ENCODE measurements at places on chromosomes 12 and 14.
A peak's percentile ranks its signal among the peaks of the same experiment; 100 is the strongest.

DNA sequence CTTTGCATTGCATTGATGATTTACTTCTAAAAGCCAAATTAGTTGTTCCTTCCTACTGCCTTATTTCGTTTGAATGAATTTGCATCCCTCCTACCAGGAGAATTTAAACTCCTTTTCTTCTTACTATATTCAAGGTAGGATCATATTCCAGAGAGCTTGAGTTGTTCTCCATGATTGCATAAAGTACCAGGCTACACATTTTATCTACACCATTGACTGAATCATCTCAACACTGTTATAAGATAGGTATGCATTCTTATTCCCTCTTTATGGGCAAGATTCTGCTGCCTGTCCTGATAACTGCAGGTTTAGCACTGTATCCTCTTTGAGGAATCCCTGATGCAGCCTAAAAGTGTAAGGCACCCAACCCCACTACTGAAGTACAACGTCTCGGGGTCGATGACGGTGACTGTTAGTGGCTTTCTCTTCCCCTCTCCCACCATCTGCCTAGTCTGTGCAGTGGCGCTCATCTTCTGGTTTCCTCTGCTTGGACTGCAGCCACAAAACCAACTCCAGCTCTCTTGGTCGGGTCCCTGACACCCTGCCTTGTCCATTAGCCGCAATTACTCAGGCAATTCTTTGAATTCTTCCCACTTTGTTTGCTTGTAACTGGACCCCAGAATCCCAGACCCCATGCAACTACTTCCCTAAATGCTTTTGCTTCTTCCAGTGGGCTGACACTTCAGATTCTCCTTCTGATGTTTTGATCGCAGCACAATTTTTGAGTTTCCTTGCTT is 44.4 kb upstream of the STXBP6 start:
- H3K4me3 ChIP-seq: no peak overlapping the region
- no peak for DNase-seq
- peaks cover 7% of the 10 kb centered on the region for H3K4me1 ChIP-seq
- no peaks in the 10 kb centered on the region for H3K36me3 ChIP-seq
- peak overlapping the region; percentile 3 for H3K27ac ChIP-seq
- no peaks in the 10 kb centered on the region for H3K27me3 ChIP-seq

DNA sequence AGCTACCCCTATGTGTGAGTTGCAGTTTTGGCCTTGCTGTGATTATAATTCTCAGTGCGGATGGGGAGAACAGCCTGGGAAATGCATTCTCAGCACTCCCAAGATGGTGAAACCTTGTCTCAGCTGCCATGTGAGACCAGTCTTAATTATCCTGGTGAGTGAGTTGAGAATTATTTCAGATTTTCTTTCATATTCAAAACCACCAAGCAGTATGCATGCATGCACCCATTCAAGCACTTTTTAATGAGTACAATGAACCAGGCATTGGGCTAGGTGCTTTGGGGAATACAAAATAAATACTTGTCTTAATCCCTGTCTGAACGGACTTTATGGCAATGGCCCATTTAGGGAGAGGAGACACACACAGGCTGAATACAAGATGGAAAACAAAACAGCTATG is 94.7 kb downstream of the PTPN11 start:
- H3K4me3 ChIP-seq: no peak overlapping the region
- H3K4me1 ChIP-seq: peaks cover 5% of the 10 kb centered on the region
- no peaks in the 10 kb centered on the region for H3K27me3 ChIP-seq
- DNase-seq: no peak
- peaks cover 10% of the 10 kb centered on the region for H3K36me3 ChIP-seq
- H3K27ac ChIP-seq: no peak overlapping the region

DNA sequence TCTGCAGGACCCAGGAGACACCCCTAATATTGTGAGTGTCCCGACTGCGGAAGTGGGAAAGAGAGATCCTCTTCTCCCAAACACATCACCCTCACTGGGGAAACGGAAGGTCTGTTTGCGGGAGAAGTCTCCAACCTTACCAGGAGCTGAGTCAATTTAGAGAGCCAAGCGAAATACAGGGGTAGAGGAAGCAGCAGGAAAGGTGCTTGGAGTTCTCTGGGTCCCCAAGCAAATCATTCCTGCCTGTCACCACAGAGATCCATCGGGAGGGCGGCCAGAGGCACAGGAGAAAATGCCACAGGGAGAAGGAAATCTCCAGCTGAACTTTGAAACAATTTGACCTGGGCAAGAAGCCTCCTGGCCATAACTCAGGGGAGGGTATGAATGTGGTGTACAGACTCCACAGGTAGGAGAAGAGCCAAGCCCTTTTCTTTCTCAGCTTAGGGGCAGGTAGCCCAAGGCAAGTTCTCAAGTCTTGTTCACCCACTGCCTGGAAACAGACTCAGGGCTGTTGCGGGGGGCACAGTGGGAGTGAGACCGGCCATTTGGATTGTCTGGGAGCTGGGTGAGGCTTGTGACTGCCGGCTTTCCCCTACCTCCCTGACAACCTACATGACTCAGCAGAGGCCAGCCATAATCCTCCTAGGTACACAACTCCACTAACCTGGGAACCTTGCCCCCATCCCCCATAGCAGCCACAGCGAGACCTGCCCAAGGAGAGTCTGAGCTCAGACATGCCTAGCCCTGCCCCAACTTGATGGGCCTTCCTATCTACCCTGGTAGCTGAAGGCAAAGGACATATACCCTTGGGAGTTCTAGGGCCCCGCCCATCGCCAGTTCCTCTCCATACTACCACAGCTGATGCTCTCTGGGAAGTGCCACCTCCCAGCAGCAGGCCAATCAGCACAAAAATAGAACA is 211.9 kb upstream of the ARHGAP5 start:
- H3K27ac ChIP-seq: no peak overlapping the region
- DNase-seq: no peak
- H3K36me3 ChIP-seq: no peaks in the 10 kb centered on the region
- H3K4me1 ChIP-seq: no peaks in the 10 kb centered on the region
- no peak overlapping the region for H3K4me3 ChIP-seq

DNA sequence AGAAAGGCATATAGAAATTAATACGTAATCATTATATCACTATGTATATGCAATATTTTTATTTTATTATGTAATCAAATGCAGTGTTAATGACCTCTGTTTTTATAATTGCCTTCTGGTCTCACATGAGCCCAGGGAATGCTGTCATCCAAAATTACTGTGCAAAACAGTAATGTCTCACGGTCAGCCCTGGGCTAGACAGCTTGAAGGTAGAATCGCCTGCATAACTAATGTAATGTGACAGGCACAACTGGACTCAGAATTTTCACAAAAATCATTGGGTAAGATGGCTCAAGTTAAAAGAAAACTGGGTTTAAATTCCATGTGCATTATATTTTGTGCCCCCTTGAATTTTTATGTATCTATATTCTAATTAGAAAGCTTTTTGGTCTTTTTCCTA is 293.3 kb downstream of the PPFIA2 start:
- no peaks in the 10 kb centered on the region for H3K4me1 ChIP-seq
- no peak overlapping the region for H3K27ac ChIP-seq
- no peak overlapping the region for H3K4me3 ChIP-seq
- H3K27me3 ChIP-seq: no peaks in the 10 kb centered on the region
- no peak for DNase-seq

DNA sequence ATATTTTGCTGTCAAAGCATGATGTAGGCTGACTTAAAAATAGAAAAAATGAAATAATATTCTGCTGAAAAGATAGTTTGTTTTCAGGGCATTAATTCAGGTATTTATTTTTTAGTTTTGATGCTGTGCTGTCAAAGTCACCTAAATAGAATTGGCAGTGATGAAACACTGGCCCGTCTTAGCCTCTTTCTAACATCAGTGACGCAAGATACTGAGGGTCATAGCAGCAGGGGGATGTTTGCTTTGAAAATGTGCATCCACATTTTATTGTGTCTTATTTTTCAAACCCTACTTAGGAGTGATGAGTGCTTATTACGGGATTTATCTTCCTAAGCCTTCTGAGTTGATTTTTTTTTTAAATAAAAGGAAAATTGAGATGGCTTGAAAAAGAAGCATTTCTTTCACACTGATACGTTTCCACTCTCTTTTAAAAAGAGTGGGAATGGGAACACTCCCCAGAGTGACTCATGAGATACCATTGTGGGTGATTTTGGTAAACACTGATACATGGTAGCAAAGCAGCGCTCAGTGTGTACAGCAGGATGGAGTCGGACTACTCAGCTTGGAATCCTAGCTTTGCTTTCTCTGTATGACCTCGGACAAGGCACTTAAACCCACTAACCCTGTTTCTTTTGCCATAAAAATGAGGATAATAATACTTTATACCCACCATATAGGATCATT is 290.8 kb downstream of the ERC1 start:
- no peak for DNase-seq
- no peaks in the 10 kb centered on the region for H3K4me1 ChIP-seq
- H3K4me3 ChIP-seq: no peak overlapping the region

GRCh38 chr14:64845878-64846277 is 33.8 kb downstream of the SPTB start:
- no peaks in the 10 kb centered on the region for H3K36me3 ChIP-seq
- no peak overlapping the region for H3K4me3 ChIP-seq
- H3K27ac ChIP-seq: no peak overlapping the region
- H3K27me3 ChIP-seq: no peaks in the 10 kb centered on the region

GRCh38 chr14:51295646-51296263 is 55.7 kb downstream of the TMX1 start:
- H3K4me3 ChIP-seq: no peak overlapping the region
- no peaks in the 10 kb centered on the region for H3K36me3 ChIP-seq
- DNase-seq: no peak

GRCh38 chr12:52971679-52972329 is 22.9 kb downstream of the KRT18 start:
- peak; percentile 98 for DNase-seq
- peak overlapping the region; percentile 91 for H3K27ac ChIP-seq
- no peaks in the 10 kb centered on the region for H3K36me3 ChIP-seq
- peaks cover 39% of the 10 kb centered on the region for H3K4me1 ChIP-seq
- H3K4me3 ChIP-seq: no peak overlapping the region

DNA sequence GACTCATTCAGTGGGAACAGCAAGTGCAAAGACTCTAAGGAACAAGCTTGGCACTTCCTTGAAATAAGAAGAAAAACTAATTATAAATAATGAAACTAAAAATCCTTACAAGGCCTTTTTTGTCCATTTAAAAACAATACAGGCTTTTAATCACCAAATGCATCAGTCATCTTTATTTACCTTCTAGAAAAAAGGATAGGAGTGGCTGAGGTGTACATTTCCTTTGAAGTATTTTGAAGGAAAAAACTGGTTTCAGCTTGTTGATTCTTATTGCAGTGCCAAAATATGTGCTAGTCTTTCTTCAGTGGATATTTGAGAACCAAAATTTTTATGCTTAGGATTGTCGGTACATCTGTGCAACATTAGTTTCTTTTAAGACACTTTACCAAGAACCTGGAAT is 29.8 kb downstream of the MED21 start:
- H3K36me3 ChIP-seq: no peaks in the 10 kb centered on the region
- no peak overlapping the region for H3K4me3 ChIP-seq
- no peaks in the 10 kb centered on the region for H3K27me3 ChIP-seq
- no peak overlapping the region for H3K27ac ChIP-seq
- no peak for DNase-seq

DNA sequence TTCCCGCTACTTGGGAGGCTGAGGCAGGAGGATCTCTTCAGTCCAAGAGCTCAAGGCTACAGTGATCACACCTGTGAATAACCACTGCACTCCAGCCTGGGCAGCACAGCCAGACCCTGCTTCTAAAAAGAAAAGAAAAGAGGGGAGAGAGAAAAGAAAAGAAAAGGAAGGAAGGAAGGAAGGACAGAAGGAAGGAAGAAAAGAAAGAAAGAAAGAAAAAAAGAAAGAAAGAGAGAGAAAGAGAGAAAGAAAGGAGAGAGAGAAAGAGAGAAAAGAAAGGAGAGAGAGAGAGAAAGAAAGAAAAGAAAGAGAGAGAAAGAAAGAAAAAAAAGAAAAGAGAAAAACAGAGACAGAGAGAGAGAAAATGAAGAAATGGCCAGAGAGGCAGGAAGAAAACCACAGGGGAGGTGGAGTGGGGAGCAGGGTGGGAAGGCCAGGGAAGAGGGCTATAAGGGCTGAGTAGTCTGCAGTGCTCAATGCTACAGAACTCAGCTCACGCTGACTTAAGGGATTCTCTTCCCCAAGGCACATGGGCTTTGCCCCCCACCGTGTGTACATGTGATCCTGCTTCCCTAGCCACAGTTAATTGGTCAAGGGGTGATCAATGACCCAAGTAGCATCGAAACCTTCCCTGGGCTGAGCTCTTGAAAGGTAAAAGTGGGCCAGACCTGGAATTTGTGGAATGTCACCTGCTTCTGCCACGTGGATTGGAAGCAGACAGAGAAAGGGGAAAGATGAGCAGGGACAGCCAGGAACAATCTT is 90.4 kb upstream of the TMCC3 start:
- H3K4me3 ChIP-seq: no peak overlapping the region
- H3K4me1 ChIP-seq: peaks cover 9% of the 10 kb centered on the region
- no peaks in the 10 kb centered on the region for H3K27me3 ChIP-seq
- H3K36me3 ChIP-seq: no peaks in the 10 kb centered on the region
- no peak overlapping the region for H3K27ac ChIP-seq

- no peaks in the 10 kb centered on the region for H3K27me3 ChIP-seq
- no peaks in the 10 kb centered on the region for H3K4me1 ChIP-seq
- no peaks in the 10 kb centered on the region for H3K36me3 ChIP-seq
Observed at GRCh38 chr12:101670007-101670671, 27.3 kb upstream of the CHPT1 start.

DNA sequence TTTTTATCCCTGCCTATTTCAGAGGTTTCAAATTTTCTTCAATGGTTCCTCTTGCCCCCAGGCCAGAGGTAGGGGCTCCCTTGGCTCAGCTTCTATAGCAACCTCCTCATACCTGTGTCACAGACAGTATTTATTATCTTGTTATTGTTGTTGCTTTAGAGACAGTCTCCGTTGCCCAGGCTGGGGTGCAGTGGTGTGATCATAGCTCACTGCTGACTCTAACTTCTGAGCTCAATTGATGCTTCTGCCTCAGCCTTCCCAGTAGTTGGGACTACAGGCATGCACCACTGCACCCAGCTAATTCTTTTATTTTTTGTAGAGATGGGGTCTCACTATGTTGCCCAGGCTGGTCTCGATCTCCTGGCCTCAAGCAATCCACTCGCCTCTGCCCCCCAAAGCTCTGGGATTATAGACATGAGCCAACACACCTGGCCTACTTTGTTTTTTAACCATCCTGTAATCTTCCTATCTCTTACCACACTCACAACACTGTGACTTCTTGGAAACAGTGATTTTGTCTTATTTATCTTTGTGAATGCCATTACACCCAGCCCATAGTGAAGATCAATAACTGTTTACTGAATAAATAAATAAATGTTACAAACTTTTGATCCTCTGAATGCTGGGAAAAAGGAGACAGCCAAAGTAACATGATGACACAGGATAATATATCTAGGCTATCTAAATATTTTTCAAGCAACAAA is 95.9 kb downstream of the PHLDA1 start:
- DNase-seq: no peak
- H3K4me3 ChIP-seq: no peak overlapping the region
- H3K36me3 ChIP-seq: no peaks in the 10 kb centered on the region
- no peaks in the 10 kb centered on the region for H3K4me1 ChIP-seq

DNA sequence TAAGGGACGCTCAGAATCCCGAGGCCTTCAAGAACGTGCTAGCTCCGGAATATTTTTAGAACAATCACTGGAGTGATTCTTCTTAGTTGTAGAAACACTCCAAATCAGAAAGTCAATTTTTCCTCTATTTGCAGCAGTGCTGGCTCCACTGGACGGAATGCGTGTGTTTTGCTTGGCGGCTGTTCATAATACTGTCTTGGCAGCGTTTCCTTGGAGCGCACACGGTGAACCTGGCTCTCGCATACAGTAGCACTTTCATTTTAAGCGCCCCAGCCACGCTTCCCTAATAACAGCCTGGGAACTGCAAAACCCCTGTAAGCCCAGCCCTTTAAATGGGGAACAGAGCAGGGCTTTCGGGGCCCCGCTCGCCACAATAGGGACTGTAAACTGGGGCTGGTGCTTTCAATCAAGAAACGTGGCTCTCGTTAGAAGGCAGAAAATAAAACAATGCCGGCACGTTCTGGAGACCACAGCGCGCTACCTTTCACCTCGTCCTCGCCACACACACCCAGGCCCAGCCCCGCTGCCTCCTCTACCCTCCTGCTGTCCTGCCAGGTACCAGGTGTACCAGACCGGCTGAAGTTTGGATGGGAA is 79.9 kb downstream of the BCL11B start:
- no peaks in the 10 kb centered on the region for H3K27me3 ChIP-seq
- H3K4me3 ChIP-seq: no peak overlapping the region
